ENCODE measurements at places on chromosomes 16 and 17. TPM values are rescaled to one million over a fixed set of nuclear protein-coding genes. Genes with fewer than 3 reads are reported as not detected.

The KRTAP4-6 gene
- polyA plus RNA-seq: not detected

The ANKRD40CL gene
- not detected for polyA plus RNA-seq

The PVALEF gene
- polyA plus RNA-seq: not detected

The CLEC19A gene
- not detected for polyA plus RNA-seq

The HEATR9 gene
- polyA plus RNA-seq: not detected

The CDH5 gene
- polyA plus RNA-seq: not detected

The DPEP2NB gene
- not detected for polyA plus RNA-seq

The STH gene
- not detected for polyA plus RNA-seq

The TP53TG3C gene
- 3.2 TPM for polyA plus RNA-seq

The ABCA3 gene
- polyA plus RNA-seq: 11.7 TPM

The ABAT gene
- polyA plus RNA-seq: 0.20 TPM

The PSME3IP1 gene
- polyA plus RNA-seq: 152 TPM

The GP2 gene
- not detected for polyA plus RNA-seq

The ZNF624 gene
- polyA plus RNA-seq: 0.91 TPM
